ENCODE measurements at places on chromosomes 16 and 17.

DNA sequence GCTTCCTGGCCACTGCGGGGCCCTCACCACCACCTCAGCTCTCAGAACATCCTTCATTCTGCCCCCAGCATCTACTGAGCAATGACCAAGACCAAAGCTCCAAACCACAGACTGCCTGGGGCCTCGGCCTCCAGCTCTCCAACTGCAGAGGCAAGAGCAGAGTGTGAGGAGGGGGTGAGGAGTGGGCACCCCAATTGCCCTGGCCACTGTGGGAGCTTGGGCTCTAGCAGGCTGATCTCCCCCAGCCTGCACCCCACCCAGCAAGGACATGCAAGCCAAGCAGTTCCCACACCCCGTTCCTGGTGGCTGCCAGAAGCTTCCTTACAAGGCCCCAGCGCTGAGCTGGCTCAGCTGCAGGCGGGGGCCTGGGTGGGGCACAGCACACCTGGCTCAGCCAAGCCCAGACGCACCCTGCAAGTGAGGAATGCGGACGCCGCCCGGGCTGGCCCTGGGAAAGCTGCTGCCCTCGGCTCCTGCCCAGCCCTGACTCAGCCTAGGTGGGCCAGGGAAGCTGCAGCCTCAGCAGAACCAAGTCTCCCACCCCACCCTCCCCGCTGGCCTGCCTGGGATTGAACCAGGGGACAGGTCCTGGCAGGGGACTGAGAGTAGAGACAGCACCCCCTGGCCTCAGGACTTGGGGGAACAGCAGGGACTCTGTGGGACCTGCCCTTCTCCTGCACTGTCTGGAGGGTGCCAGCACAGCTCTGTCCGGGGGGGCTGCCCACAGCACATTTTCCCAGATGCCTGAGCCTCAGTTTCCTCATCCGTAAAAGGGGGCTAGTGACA lies 29.7 kb upstream of the KRT17 start:
- DNase-seq: no peak

GRCh38 chr17:17713839-17714238 lies 32.6 kb downstream of the RAI1 start:
- no peak for DNase-seq

GRCh38 chr17:77231076-77231871 lies 90.5 kb downstream of the SEC14L1 start:
- DNase-seq: no peak

DNA sequence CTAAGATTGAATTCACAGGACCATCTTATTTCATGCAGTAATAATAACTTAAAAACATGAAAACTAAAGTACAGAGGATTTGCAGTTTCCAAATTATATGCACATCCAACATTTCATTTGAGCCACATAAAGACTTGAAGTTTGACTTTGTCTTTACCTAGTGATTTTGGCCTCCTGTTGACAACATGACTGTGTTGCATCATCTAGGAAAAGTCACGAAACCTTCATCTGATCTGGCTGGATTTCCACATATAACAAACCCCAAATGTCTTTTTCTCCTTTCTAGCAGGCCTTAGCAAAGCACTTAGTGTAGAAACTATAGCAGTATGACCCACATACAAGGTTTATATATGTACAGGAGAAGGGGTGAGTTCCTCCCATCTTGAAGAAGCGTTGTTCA lies 406.5 kb upstream of the CDH5 start:
- DNase-seq: no peak

GRCh38 chr16:49630783-49631182 lies 225.1 kb downstream of the ZNF423 start:
- DNase-seq: no peak

GRCh38 chr17:50807009-50807408 lies 28.4 kb upstream of the WFIKKN2 start:
- DNase-seq: no peak

- no peak for DNase-seq
Measured at GRCh38 chr16:9778849-9779248, 403.4 kb downstream of the GRIN2A start.

GRCh38 chr16:89722392-89723278 lies 1.3 kb downstream of the ZNF276 start:
- DNase-seq: peak; percentile 47

- no peak for DNase-seq
Measured at GRCh38 chr16:3642397-3643094, 11.9 kb upstream of the DNASE1 start.

DNA sequence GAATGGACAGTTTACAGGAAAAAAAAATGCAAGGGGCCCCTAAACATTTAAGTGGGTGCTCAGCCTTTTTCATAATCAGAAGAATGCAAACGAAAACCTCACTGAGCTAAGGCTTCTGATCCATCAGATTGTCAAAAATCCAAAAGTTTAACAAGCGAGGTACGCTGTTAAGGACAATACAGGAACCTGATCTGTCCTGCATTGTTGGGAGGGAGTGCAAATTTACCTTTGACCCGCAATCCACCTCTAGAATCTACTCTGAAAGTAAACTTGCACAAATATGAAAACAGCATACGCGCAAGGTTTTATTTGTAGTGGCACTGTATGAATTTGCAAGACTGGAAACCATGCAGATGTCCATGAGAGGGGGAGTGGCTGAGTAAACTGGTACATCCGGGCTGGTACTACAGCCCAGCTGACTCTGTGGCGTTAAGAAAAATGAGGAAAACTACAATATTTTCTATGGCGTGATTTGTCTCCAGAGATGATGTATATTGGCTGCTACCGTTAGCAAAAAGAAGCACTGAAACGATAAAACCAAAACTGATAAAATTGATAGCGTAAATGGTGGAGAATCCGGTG lies 28.8 kb upstream of the ST6GALNAC1 start:
- DNase-seq: no peak

DNA sequence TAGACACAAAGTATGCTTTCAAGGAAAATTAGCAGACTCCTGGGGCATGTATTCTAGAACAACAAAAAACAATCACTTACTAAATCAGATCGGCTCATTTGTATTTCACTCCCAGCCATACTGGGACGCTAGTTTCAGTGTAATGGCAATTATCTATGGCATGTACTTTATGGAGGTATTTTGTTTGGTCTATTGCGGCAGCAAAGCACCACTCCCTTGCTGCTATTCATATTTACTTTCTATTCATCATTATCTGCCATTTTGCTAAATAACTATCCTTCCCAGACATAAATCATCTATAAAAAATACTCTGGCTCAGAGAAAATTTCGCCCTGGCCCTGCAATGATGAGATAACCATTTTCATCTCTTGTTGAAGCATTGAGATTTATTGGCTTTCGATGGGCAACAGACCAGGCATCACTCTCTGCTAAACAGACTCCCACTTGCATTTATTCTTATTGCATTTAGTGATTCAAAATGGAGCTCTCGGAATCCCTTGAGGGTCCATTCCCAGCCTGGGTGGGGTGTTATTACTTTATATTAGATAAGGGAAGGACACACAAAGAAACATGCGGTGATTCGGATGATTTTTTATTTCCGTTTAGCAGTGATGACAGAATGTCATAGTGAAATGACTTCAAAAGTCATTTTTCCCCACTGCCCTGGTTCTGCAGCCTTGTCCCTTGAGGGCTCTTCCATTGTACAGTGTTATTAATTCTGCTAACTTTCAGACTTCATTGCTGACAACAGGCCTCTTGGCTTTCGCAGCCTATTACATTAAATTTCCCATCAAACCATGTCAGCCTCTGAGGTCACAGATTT lies 225.8 kb downstream of the IRX3 start:
- no peak for DNase-seq

Data from activated CD8-positive, alpha-beta memory T cell treated with anti-CD3 and anti-CD28 coated beads for 48 hours (primary cell).